IPS DF 6.9 (cell line): ENCODE measurements at places on chromosomes 3 and 15.
A peak's percentile ranks its signal among the peaks of the same experiment; 100 is the strongest.

- no peak for DNase-seq
Measured at GRCh38 chr15:77416954-77417353, 3.0 kb downstream of the PEAK1 start.

DNA sequence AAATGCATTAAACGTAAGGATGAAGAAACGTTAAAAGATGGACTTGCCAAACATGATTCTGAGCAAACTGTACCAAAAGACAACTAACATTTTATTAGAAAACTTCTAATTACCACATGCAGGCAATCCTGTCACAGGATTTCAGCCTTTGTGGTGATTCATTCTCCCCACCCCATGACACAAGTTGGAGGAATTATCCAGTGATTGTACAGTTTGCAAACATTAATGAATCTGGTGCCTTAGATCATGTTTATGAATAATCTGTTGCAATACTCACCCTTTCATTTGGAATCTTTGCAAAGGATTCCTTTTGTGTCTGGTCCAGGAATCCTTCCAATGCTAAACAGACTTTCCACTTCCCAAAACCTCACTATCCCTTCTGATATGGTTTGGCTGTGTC, 23.3 kb upstream of the ERC2 start:
- DNase-seq, result no peak

DNA sequence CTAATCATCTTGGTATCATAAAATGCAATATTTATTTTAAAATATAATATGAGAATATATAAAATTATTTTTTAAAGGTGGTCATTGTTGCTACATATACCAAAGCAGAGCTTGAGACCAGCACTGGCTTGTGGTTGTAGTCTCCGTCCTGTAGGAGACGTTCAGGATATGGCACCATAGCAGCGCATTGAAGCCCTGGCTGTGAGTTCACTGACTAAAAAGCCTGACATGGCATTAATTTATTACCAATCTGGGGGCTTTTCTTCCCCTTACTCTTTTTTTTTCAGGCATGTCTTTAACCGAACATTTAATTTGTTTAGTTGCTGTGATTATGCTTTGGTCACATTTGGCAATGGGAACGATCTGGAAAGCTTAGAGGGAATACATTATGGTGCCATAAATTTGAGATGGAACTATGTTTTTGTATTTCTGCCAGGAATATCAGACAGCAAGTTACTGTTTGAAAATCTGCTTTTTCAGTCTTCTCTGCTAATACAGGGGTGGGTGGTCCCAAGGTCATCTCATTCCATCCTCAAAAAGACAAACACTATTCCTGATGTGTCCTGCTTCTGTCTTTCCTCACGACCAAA, 108.5 kb downstream of the ZIC4 start:
- DNase-seq, result no peak

DNA sequence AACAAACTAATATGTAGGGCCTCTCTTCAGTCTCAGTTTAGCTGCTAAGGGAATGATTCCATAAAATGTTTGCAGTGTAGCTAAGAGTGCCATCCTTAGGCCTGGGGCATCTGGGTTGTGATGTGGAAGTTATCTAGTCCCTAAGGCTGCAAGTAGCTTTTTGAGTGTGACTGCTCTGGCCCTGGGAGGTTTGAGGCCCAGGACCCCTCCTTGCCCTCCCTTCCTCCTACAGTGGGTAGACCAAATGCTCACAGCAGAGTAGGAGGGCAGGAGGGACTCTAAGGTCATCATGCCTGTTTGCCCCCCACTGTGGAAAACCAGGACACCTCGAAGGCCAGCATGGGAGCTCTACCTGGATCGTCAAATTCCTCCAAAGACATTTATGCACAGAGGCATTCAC, 115.0 kb downstream of the EPHB1 start:
- no peak for DNase-seq

DNA sequence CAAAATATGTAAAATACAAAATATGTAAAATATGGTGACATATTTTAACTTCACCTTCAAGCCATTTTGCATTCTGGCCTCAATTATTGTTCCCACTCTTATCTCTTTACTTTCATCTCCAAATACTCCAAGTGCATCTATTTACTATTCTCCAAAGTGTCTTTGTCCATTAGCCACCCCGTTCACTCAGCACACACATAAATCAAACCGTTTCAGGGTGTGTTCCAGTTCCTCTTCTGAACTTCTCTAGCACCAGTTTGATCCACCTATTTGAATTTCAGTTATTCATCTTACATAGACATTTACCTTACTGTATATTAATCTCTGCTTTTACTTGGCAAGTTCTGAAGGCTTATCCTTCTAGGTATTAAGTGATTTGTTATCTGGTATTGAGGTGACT, 45.1 kb downstream of the SGO1 start:
- DNase-seq, result no peak

DNA sequence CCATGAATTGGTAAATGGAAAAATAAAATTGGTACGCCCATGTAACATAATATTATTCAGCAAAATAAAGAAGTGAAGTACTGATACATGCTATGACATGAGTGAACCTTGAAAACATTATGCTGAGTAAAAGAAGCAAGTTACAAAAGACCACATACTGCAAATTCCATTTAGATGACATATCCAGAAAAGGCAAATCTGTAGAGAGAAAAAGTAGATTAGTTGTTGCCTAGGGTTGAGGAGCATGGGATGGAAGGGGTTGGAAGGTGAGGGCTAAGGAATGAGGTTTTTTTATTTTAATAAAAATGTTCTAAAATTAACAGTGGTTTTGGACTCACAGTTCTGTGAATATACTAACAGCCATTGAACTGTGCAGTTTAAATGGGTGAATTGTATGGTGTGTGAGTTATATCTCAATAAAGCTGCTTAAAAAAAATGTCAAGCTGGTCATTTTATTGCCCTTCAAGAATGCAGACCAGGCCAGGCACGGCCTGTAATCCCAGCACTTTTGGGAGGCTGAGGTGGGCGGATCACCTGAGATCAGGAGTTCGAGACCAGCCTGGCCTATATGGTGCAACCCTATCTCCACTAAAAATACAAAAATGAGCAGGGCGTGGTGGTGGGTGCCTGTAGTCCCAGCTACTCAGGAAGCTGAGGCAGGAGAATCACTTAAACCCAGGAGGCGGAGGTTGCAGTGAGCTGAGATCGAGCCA, 8.1 kb upstream of the DLG1 start:
- DNase-seq, result no peak

DNA sequence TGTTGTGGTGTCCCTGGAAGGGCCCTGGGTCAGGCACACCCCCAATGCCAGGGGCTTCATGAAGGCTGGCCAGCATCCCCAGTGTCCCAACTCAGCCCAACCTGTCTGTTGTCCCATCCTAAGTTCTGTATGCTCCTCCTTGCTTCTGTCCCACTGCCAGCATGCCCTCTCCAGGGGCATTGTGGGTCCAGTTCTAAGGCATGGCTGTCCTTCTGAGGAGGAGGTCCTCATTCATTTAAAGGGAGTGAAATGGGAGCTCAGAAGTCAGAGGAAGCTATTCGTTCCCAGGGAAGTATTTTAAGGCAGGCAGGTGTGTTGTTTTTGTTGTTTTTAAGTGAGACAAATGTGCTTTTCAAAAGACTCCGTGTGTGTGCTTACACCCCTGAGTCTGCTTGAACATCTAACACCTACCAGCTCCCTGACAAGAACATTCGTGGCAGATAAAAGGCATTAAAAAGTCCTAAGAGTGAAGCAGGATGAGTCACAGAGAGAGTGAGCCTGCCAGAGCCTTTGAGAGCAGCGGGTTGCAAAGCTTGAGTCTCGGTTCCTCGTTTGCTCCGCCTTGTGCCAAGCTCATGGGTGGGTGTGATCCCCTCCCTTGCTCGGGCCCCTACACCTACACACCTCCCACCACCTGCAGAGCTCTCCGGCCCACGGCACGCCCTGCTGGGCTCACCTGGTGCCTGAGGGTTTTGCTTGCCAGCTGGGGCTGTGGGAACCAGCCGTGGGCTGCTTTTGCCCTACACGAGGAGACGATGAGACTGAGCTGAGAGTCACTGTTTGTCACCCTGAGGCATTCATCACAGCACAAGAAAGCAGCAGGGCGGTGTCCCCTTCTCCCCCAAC, 183.4 kb upstream of the TOPAZ1 start:
- no peak for DNase-seq

DNA sequence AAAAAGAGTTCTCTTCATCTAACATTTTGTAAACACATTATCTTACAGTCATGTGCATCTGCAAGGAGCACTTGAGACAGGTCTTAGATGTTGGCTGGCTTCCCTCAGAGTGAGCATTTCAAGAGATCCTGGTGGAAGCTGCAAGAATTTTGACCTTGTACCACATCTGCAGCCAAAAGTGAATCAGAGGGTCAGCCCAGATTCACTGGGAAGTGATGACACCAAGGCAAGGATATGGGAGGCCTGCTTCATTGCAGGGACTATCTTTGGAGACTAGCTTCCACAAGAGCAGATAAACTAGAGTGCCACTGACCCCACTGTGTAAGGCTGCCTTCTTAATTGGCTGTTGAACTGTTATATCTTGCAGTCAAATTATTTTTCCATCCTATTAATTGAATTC, 21.3 kb upstream of the GADL1 start:
- DNase-seq, result no peak

DNA sequence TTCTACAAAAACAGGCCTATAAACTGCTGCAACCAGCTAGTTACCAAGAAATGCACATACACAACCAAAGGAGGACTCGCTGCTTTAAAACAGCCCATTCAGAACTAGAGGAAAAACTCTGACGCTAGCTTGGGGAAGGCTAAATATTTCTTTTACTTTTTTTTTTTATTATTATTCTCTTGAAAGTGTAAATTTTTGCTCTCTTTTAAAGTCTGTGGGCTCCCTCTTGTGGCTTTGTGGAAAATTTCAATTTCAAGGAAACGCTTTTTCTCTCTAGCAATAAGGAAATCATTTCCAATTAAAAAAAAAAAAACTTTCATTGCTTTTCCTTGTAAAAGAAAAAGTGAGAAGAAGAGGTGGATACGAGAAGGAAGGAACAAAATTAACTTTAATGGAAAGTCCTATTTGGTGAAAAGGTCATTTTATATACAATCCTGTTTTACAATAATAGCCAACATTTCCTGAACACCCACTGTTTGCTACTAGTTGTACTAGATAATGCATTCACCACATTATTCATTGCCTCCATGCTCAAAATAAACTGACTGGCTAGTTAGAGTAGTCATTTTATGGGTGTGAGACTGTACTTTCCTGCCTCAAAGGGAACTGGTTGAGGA, 51.2 kb upstream of the SAMMSON start:
- DNase-seq, result peak; percentile 9

- DNase-seq, result peak; percentile 73
Measured at GRCh38 chr3:55405436-55405835, 81.7 kb downstream of the WNT5A start.

DNA sequence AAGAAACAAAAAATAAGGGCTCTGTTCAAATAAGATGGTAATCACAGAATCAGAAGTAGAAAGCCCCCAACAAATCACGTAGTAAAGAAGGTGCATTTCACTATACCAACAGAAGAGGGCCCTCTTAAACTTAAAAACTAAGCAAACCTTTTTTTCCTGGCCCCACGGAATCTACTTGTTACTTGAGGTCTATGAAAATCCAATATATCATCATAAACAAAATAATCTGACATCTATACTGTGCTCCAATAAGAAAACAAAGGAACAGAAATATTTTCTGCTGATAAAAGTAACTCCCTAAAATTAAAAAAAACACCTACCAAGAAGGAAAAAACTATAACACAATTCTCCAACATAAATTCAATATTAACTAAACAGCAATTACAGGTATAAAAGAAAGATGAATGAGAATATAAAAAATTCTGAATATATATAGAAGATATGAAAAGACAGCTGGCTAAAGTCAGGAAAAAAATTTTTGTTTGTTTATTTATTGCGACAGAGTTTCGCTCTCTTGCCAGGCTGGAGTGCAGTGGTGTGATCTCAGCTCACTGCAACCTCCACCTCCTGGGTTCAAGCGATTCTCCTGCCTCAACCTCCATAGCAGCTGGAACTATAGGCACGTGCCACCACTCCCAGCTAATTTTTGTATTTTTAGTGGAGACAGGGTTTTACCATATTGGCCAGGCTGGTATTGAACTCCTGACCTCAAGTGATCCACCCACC, 81.8 kb downstream of the CLASP2 start:
- no peak for DNase-seq

- no peak for DNase-seq
Measured at GRCh38 chr15:25508369-25509002, 69.7 kb upstream of the UBE3A start.

DNA sequence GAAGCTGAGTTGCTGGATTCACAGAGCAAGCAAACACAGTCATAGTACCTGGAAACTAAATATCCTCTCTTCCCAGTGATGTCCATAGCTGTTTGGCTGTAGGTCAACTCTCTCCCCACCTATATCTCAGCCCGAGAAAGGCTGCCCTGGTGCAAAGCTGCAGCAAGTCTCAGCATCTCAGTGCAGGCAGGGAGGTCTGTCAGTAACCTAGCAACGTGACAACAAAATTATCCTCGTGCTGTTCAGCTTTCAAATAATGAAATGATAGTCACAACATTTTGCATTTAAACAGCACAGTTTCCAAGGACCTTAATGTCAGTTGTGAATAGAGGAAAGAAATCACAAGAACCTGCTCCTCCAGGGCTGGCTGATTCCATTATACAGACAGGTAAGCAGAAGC, 83.6 kb downstream of the CHST2 start:
- DNase-seq, result no peak

DNA sequence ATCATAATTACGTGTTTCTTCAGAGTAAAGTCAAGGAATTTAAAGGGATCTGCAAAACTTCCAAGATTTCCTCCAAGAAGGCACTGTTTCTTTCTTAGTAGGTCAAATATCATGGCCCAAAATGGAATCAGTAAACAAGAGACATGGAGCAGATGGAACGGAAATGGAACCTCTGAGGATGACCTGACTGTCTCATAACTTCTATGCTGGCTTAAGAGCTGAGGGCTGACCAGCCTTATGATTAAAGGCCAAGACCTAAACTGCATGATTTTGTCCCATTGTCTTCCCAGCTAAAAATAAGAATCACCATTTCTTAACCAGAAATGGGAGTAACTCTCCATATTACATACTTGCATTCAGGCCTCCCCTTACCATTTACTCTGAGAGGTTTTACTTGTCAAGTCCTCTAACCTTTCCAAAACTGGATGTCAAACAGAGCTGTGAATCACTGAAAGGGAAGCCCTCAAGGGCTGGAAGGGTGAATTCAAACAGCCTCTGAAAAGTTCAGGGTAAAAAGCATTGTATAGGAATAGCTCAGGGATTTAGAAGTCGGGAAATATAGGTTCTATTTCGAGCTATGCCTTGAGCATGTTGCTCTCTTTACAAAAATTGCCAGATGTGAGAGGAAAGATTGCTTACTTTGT, 103.7 kb downstream of the MEIS2 start:
- DNase-seq, result no peak

GRCh38 chr15:49637857-49638256, 17.0 kb downstream of the DTWD1 start:
- DNase-seq, result no peak

- no peak for DNase-seq
Measured at GRCh38 chr15:31298707-31299172, 27.9 kb upstream of the KLF13 start.

GRCh38 chr15:63986751-63987341, 59.4 kb downstream of the DAPK2 start:
- DNase-seq, result no peak
